ENCODE measurements at places on chromosomes 6 and 20.
A peak's percentile ranks its signal among the peaks of the same experiment; 100 is the strongest.

GRCh38 chr6:17032988-17033634 lies 68.7 kb upstream of the STMND1 start:
- no peak for DNase-seq

GRCh38 chr6:126743076-126743475 lies 375.4 kb upstream of the RSPO3 start:
- no peak for DNase-seq

GRCh38 chr6:118982575-118982911 lies 47.6 kb upstream of the MCM9 start:
- DNase-seq = no peak

DNA sequence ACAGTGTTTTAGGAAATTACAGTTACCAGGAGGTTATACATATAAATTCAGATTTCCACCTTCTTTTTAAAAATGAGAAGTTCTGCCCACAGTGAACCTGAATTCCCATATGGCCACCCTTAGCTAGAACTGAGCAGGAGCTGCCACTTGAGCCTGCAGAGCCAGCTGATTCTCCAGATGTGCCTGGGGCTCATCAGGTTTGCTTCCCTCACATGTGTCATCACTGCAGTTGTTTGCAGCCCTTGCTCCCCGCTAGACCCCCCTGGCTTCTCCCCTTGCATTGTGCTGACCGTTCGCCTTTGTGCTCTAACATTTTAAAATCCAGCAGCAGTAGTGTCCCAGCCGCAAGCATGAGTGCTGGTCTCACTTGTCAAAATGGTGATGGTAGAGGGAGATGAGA lies 131.1 kb downstream of the UTRN start:
- DNase-seq = no peak

DNA sequence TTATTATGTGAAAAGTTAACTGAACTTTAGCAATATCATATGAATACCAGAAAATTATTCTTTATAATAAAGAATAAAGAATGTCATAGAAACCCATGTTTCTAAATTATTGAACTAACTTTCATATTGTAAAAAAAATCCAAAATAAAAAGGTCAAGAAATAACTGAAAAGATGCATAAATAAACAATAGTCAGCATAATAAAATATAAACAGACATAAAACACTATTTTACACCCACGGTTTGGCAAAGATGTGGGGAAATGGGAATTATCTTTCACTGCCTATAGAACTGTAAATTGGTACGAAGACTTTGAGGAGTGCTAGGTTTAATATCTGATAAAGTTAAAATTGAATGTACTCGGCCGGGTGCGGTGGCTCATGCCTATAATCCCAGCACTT lies 34.7 kb upstream of the CTAGE9 start:
- no peak for DNase-seq

GRCh38 chr6:127119102-127120022 lies 891 bp downstream of the RSPO3 start:
- DNase-seq = peak; percentile 77

GRCh38 chr6:3966426-3966825 lies 112.5 kb downstream of the FAM217A start:
- DNase-seq = no peak

- DNase-seq = no peak
These were observed 240.7 kb downstream of the RNGTT start for GRCh38 chr6:88722686-88723085.

DNA sequence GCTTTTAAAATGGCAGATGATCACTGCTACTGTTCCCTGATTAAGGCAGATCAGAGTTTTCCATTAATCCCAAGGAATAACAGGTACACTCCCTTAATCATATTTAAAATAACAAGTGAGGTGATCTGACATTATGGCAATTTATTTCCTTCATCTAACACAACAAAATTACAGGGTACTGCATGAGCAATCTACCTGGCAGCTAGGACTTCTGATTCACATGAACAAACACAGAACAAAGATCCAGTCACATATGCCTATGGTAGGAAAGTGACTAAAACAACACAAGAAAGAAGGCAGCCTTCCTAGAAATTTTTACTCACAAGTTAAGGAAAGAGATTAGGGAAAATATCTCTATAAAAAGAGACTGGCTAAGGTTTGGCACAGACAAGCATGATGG lies 33.2 kb downstream of the MAP7 start:
- no peak for DNase-seq

DNA sequence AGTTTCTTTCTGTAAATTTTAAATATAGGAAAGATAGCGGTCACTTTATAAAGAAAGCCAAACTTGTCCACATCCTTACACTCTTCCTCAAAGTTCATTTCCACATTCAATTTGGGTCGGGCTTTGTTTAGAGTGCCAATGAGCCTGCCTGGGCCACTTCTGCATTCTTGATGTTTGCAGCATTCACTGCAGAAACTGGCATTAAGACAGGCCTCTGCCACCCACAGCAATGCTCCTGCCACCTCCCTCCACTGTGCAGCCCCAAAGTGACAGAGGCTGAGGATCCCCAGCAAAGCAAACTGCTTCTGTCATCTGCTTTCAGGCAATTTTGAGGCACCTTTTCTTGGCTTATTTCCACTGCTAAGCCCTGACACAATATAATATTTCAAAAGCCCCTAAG lies 61.2 kb downstream of the TNFAIP3 start:
- DNase-seq = no peak

DNA sequence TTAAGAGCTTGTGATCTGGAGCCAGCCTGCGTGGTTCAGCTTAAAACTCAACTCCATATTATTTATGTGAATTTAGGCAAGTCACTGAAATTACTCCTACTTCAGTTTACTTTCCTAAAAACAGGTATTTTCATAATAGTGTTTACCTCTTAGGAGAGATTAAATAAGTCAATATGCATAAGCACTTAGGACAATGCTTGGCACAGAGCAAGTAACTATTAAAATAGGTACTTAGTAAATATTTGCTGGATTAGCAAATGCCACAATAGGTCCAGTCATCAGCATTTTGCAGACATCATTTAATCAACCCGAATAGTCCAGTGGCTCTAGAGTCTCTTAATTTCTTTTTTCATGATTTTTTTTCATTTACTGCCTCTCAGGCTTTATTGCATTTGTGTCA lies 78.6 kb upstream of the PTPRK start:
- no peak for DNase-seq

- no peak for DNase-seq
These were observed 251.5 kb downstream of the TFAP2A start for GRCh38 chr6:10163203-10163962.

GRCh38 chr20:10716855-10717254 lies 43.1 kb upstream of the JAG1 start:
- DNase-seq = no peak

DNA sequence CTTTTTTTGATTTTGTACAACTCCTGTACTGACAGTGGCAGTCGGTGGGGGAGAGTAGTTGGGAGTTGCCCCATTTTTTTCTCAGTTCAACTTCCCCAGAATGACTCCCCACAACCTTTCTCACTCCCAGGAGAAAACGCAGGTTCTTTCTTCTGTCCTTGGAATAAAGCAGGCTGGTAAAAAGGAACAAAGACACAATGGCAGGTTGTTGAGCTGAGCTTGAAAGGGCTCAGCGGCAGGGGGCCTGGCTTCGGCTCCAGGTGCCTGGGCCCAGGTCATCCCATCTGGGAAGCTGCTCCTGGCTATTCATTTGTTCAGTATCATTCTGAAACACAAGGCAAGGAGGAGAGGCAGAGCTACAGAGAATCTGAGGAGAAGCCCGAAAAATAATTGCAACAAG lies 46.2 kb downstream of the PROKR2 start:
- DNase-seq = no peak

DNA sequence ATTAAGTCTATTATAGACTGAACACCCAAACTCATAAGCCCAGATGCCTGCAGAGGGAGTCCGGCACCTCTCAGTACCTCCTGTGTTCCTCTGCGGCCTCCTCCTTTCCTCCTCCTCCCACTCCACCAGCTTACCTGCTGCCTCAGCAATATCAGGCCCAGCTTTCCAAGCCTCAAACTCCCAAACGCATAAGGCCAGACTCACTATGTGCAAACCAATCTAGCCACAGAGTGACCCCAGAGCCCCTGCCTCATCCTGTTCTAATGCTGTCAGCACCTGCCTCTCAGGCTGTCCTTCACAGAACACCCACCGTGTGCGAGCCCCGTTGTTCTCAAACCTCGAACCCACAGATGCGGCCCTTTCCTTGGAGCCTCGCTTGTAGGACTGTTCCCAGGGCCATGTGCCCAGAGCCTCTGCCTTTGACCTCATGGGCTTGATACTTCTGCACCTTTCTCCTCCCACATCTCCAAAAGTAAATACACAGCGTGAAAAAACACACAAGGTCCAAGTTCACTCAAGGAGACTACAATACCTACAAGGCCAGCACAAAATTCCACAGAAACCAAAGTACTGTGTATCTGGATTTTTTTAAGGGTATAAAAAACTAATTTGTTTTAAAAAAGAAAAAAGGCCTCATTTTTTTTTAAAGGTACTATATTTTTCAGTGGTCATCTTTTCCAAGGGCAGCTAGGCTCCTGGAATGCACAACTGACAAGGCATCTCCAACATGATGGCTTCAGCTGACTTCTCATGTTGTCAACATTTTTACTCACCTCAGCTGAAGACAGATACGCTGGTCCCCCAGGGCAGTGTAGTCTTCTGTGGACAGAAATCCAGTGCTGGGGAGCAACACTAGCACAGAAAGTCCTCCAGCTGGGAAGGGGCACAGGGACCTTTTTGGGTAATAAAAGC lies 52.3 kb downstream of the ABHD12 start:
- no peak for DNase-seq

GRCh38 chr20:17579369-17580039 lies 9.6 kb downstream of the DSTN start:
- DNase-seq = no peak

- DNase-seq = no peak
These were observed 132.6 kb downstream of the LCA5 start for GRCh38 chr6:79404677-79405076.

GRCh38 chr6:80325742-80326141 lies 219.3 kb downstream of the BCKDHB start:
- DNase-seq = no peak

- no peak for DNase-seq
These were observed 963 bp downstream of the DDRGK1 start for GRCh38 chr20:3203315-3204123.

- no peak for DNase-seq
These were observed 248.7 kb downstream of the ADGB start for GRCh38 chr6:146847426-146847825.

DNA sequence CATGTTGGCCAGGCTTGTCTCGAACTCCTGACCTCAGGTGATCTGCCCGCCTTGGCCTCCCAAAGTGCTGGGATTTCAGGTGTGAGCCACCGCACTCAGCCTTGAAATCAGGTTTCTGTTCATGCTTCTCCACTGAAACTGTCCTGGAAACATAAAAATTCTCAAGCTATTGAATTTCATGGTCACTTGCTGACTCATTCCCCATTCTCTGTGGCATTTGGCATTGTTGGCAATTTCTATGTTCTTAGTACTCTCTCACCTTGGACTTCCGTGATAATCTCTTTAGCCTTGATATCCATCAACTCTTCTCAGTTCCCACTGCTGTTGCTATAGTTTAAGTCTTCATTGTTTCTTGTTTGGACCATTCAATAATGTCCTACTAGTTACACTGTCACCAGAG lies 6.2 kb downstream of the SEL1L2 start:
- no peak for DNase-seq

DNA sequence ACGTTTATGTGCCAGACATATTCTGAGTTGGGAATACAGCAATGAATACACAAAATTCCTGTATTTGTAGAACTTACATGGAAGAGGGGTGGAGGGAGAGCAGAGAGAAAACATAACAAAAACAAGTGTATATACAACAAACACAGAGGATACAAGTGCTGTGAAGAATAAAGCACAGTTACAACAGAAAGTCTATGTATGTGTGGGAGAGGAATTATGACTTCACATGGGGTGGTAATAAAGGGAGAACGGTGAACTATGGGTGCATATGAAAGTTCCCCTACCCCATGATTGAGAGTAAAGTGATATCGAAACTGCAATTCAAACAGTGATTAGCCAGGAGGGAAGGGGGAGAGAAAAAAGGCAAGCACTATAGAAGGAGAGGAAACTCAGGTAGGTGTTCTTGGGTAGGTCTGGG lies 24.6 kb downstream of the HBS1L start:
- DNase-seq = no peak
